ENCODE measurements at places on chromosomes 6 and 20.

GRCh38 chr6:42179261-42179944, 6.2 kb downstream of the GUCA1A start:
- DNase-seq, result no peak

GRCh38 chr6:4320860-4321259, 185.5 kb upstream of the ECI2 start:
- no peak for DNase-seq

DNA sequence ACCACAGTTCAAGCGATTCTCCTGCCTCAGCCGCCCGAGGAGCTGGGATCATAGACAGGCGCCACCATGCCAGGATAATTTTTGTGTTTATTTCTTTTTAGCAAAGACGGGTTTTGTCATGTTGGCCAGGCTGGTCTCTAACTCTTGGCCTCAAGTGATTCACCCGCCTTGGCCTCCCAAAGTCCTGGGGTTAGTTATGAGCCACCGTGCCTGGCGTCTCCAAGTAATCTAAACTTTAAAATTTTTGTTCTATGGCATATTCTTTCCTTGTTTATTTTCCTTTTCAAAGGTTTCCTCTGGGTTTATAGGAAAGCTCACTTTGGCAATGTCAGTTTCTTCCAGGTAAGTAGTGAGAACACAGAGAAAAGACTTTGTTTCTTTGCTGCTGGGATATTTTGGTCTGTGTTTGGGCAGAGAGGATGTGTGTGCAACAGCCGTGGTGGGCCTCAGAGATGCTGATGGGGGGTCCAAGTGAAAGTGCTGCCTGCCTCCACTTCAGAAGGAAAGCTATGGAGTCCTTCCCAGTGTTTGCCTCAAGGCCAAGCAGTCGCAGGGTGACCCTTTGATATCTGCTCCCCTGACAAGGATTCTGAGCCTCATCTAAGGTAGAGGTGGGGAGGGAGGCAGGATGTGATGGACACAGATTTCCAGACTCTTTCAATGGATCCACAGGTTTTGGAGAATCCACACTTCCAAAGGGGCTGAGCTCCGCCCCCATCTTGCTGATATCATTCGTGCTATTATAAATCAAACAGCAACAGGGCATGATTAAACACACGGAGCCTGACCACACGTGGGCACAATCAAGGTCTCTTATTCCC, 2.3 kb downstream of the LRP11 start:
- DNase-seq, result no peak

- peak; percentile 55 for DNase-seq
These were observed 2.1 kb upstream of the PERP start for GRCh38 chr6:138109042-138109997.

GRCh38 chr6:146041282-146041681, 12.4 kb downstream of the GRM1 start:
- DNase-seq, result peak; percentile 82

- DNase-seq, result peak; percentile 92
These were observed at the start of gene HS3ST5 for GRCh38 chr6:114342826-114343781. TSS of gene HS3ST5 (minus strand) at chr6:114343023. CDS start at chr6:114062845, 280,178 bp downstream.
